ENCODE measurements at places on chromosomes 16 and 17.

GRCh38 chr16:68362262-68362913, 51.6 kb downstream of the PRMT7 start:
- no peak for DNase-seq

- DNase-seq = no peak
Measured at GRCh38 chr16:89377453-89377848, 112.9 kb downstream of the ANKRD11 start.

DNA sequence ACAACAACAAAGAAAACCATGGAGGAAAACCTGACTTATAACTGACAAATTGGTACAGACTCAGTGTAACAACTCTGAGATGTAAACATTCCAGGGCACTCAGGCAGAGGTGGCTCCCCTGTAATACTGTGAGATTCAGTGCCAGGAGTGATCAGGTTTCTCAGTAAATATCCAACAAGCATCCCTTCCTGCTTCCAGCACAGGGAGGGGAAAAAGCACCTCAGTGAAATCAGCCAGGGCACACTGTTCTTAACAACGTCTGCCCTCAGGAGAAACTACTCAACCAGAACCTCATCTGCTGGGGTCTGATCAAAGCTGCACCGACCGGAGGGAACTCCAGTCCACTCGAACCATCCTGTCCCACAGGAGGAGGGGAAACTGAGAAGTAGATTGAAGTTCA, 52.3 kb downstream of the AMFR start:
- DNase-seq = no peak

GRCh38 chr16:55499951-55500529, 8.8 kb upstream of the LPCAT2 start:
- peak; percentile 72 for DNase-seq

DNA sequence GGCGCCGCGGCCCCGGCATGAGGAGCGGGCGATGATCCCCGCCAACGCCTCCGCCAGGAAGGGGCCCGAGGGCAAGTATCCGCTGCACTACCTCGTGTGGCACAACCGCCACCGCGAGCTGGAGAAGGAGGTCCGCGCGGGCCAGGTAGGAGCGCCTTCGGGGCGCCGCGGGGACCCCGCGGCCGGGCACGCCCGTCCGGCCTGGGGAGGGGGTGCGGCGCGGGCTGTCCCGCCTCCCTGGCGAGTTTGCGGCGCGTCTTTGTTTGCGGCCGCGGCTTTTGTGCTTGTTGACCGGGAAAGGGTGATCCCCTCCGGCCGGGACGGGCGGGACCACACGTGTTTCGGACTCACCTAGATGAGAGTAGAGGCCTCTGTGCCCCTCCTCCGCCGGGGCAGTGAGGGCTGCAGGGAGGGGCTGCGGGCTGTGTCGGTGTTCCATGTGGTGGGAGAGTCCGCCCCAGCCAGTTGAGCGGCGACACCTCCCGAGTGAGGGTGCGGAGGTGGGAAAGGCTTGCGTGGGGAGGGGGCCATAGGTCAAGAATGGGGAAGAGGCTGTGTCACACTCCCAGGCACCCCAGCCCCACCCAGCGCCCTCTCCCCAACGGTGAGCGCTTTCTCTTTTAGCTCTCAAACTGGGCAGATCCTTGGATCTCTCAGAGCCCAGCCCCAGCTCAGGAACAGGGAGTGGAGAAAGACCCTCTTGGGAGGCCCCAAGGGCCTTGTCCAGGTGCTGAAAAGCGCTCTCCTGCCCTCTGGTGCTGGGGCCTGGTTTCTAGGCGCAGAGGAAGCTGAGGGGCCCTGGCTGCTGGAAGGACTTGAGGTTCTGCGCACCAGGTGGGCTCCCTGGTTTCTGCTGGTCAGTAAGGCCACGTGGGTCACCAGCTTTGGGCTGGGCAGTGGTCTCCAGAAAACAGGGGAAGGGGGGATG, 923 bp downstream of the ANKRD13B start:
- DNase-seq = no peak

- no peak for DNase-seq
Measured at GRCh38 chr17:1759529-1759928, 2.3 kb upstream of the SERPINF1 start.

GRCh38 chr16:9660898-9661297, 521.3 kb downstream of the GRIN2A start:
- no peak for DNase-seq

DNA sequence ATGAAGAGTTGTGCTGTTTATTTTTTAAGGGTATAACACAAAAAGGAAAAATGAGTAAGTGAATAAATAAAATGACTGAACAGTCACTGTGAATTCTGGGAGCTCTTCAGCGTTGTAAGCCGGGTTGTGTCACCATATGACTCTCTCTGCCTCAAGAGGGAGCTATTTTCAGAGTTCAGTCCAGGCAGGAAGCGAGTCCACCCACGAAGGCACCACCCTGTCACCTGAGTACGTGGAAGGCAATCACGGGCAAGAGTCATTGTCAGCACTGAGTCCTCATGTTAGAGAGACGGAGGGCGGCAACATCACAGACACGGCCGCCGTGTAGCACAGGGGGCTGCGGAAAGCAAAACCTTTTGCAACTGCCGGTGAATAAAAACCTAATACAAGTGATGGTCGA, 227.6 kb downstream of the UTP18 start:
- no peak for DNase-seq

DNA sequence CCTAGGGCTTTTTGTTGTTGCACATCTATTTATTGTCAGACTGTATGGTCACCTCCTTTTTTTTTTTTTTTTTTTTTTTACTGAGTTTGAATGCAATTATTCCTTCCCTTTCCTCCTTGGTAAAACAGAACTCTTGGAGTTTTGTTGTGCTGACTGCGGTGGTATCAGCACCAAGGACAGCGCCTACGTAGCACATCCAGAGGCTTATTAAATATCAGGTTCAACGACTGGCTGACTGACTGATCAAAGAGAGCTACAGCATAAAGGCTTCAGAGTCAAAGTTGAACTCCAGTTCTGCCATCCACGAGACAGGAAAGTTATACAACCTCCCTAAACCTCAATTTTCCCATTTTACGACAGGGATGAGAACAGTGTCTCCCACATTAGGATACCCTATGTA, 86.1 kb upstream of the RBFOX1 start:
- DNase-seq = no peak

DNA sequence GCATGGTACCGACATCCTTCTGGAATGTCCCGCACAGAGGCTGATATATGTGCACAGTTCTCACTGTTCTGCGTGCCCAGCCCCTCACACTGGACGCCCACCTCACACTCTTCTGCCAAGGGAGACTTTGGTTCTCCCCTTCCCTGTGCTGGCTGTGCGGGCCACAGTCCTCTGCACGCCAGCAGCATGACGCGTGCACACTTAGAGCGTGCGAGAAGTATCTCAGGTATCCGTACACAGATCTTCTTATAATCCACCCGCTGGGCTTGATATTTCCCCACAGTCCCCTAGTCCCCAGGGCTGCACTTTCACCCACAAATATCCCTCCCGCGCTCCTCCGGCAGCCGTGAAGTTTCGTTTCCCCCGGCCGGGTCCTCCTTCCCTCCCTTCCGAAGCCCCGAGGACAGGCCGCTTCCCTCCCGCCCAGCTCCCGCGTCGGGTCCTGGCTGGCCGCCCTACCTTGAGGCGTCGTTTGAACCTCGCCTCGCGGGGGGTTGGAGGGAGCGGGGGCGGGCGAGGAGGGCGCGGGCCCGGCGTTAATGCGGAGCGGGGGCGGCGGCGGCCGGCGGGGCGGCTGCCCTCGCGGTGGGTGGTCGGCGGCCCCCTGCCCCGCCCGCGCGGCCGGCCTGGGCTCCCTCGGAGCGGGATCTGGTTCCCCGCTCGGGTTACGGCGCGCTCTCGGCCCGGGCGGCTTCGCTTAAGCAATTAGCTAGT, 5.0 kb upstream of the FOXF1 start:
- DNase-seq = no peak

- no peak for DNase-seq
Measured at GRCh38 chr17:58679263-58680037, 12.4 kb downstream of the TEX14 start.

GRCh38 chr16:48323783-48324775, 61.1 kb downstream of the SIAH1 start:
- no peak for DNase-seq

- DNase-seq = no peak
Measured at GRCh38 chr16:20735490-20735889, 6.1 kb downstream of the THUMPD1 start.

DNA sequence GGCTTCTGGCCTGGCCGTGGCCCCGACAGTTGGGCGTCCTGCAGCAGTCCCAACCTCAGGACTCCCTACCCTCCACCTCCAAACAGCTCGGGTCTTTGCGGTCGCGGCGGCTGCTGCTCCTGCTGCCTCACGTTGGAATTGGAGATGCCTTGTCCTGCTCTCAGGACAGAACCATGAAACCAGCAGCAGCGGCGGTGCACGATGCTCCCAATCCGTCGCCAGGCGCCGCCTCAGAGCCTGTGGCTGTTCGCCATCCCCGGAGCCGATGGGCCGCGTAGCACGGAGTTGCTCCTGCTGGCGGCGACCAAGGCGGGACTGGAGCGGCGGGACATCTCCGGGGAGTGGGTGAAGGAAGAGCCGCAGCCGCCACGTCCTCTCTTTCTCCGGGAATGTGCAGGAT, 1965.9 kb downstream of the TP53TG3F start:
- no peak for DNase-seq

DNA sequence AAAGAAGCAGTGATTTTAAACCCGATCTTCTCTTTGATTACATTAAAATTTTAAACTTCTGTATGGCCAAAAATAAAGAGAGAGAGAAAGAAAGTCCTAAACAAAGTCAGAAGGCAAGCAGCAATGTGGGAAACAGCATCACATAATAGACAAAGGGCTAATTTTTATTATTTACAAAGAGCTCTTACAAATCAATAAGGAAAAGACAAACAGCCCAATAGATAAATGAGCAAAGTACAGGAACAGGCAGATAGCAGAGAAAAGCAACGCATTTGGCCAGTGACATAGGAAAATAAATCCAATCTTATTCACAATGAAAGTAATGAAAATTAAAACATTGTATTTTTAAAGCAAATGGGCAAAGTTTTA, 93.1 kb downstream of the SALL1 start:
- no peak for DNase-seq

- no peak for DNase-seq
Measured at GRCh38 chr16:55478827-55479429, at the start of gene MMP2. TSS of gene MMP2 (plus strand) at chr16:55479198. CDS start at chr16:55479480, 282 bp downstream.

- no peak for DNase-seq
Measured at GRCh38 chr17:36980280-36980761, 31.6 kb downstream of the AATF start.

- no peak for DNase-seq
Measured at GRCh38 chr16:1989209-1990100, at the start of gene SYNGR3. TSS of gene SYNGR3 (plus strand) at chr16:1989970. CDS start at chr16:1990103, 133 bp downstream.

DNA sequence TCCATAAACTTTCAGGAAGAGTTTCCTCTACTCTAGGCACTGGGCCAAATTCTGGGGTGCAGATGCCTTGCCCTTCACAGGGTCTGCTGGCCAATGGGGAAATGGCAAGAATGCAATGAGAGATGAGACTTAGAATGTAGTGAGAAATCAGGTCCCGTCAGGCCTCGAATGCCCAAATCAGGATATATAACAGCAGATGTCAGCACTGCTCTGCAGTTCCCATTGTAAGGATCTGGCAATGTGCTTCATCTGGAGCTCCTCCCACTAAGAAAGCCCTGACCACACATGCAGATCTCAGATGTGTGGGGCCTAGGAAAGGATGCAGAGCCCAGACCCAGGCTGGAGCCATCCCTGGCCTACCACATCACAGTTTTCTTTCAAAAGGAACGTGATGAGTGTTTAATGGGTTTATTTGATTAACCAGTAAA, 13.9 kb upstream of the LPCAT2 start:
- DNase-seq = peak; percentile 72

- DNase-seq = no peak
Measured at GRCh38 chr17:55265311-55266021, 706 bp downstream of the HLF start.

DNA sequence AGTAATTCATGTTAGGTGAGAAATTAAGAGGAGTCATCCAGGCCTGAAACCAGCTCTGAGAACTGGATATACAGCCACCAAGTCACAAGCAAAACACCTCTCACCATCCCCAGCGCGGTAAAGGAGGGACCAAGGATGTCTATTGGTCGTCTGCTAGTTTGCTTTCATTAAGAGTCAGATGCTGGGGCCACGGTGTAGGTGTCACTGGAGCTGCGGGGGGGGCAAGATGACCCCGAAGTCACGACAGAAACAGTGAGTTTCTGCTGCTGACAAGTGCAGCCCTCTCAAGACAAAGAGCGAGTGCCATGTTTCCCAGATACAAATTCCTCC, 790 bp downstream of the NCBP3 start:
- no peak for DNase-seq

- DNase-seq = no peak
Measured at GRCh38 chr16:79293836-79294460, 306.6 kb downstream of the MAF start.

GRCh38 chr17:45906237-45906636, 11.9 kb downstream of the MAPT start:
- DNase-seq = no peak

DNA sequence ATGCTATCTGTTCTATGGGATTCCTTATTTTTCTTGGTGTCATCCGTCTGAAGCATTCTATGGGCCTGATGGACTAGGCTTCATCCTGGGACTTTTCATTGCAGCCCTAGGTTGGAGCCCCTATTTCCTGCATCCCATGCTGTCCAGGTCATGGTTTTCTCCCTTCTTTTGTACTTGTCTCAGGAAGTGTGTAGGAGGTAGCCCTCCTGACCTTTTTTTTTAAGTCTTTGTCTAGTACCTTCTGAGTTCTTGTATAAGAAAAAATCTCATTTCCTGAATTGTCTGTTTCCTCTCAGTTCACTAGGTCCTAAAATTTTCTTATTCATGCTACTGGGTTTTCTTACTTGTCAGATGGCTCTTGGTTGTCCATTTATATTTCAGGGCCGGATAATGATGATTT, 6.0 kb downstream of the NDEL1 start:
- DNase-seq = no peak

- DNase-seq = no peak
Measured at GRCh38 chr16:30697264-30698138, 1.5 kb upstream of the SRCAP start.

DNA sequence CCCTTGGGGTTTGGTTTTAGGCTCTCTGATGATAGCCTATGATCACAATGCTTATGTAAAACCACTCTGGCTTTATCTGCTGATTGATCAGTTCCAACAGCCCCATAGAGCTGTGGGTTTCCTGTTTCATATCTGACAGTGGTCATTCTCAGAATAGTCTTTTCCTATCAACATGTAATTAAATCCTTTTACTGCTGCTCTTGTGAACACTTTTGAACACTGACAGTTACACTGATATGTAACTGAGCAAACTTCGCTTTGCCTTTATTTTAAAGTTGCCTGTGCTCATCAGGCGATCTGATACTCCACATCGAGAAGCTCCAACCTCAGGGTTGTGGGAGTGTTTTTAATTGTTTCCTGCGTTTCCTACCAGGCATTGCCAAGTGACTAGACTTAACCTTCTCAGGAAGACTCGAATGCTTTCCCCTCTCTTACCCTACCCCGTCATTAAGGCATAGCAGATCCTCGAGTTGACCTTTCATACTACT, 17.3 kb upstream of the CLEC18B start:
- no peak for DNase-seq

DNA sequence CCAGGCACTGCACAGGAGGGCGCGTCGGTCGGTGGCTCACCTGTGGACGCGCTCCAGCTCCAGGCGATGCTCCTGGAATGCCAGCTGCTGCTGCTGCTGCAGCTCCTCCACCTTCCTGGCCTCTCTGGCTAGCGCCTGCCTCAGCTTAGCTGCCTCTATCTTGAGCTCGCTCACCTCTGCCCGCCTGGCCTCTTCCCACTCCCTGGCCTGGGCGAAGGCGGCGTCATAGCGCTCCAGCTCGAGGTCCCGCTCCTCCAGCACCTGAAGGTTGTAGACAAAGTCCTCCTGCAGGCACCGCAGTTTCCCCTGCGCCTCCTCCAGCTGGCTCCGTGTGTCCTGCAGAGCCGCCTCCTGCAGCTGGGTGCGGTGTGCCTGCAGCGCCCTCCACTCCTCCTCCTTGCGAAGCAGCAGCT, 11.1 kb downstream of the CCDC57 start:
- DNase-seq = no peak

- DNase-seq = no peak
Measured at GRCh38 chr16:57680842-57681375, 12.8 kb downstream of the ADGRG3 start.
